ENCODE measurements at places on chromosomes 13 and 19. TPM values are rescaled to one million over a fixed set of nuclear protein-coding genes. Genes with fewer than 3 reads are reported as not detected.

Gene CGB5
- not detected for total RNA-seq

Gene CASP14
- total RNA-seq: not detected

Gene DACH1
- 0.23 TPM for total RNA-seq

Gene CD70
- total RNA-seq: 1.9 TPM

Gene BRME1
- total RNA-seq: 2.5 TPM

Gene NOVA2
- total RNA-seq: not detected

Gene KRTDAP
- not detected for total RNA-seq

Gene FAAP24
- 3.2 TPM for total RNA-seq

Gene DCLK1
- 0.09 TPM for total RNA-seq

Gene LIPE
- 34.8 TPM for total RNA-seq

Gene PNMA8A
- not detected for total RNA-seq

Gene ZNF177
- total RNA-seq: 2.1 TPM

Gene DAND5
- not detected for total RNA-seq

Gene ACER1
- total RNA-seq: 0.63 TPM

Gene FAM32A
- 42.1 TPM for total RNA-seq

Gene ZNF90
- 4.8 TPM for total RNA-seq

Gene IGFL2
- not detected for total RNA-seq

Gene LRG1
- total RNA-seq: not detected

Gene TEX26
- not detected for total RNA-seq

Gene RGCC
- 166 TPM for total RNA-seq

Gene PDE4A
- total RNA-seq: 2.2 TPM

Gene FLT3
- 0.48 TPM for total RNA-seq

Gene FFAR3
- total RNA-seq: 0.47 TPM

Gene RXFP2
- not detected for total RNA-seq

Gene STARD13
- 0.53 TPM for total RNA-seq
